ENCODE measurements at places on chromosomes 12 and 14. TPM values are rescaled to one million over a fixed set of nuclear protein-coding genes. Genes with fewer than 3 reads are reported as not detected.

DNA sequence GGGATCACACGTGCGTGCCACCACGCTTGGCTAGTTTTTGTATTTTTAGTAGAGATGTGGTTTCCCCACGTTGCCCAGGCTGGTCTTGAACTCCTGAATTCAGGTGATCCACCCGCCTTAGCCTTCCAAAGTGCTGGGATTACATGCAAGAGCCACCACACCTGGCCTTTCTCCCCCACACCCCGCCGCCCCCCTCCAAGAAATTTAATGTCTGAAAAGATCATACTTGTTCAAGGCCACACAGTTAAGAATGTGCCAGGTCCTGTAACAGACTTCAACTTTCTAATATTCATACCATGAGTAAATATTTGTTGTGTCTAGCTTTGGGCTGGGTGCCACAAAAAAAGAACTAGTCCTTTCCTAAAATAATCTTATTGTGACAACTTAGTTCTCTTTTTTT lies 9.1 kb downstream of the GATC start:
- no peaks in the 10 kb centered on the region for H3K27me3 ChIP-seq
- H3K4me3 ChIP-seq = no peak overlapping the region
- peaks cover 22% of the 10 kb centered on the region for H3K36me3 ChIP-seq
- no peak overlapping the region for H3K27ac ChIP-seq

DNA sequence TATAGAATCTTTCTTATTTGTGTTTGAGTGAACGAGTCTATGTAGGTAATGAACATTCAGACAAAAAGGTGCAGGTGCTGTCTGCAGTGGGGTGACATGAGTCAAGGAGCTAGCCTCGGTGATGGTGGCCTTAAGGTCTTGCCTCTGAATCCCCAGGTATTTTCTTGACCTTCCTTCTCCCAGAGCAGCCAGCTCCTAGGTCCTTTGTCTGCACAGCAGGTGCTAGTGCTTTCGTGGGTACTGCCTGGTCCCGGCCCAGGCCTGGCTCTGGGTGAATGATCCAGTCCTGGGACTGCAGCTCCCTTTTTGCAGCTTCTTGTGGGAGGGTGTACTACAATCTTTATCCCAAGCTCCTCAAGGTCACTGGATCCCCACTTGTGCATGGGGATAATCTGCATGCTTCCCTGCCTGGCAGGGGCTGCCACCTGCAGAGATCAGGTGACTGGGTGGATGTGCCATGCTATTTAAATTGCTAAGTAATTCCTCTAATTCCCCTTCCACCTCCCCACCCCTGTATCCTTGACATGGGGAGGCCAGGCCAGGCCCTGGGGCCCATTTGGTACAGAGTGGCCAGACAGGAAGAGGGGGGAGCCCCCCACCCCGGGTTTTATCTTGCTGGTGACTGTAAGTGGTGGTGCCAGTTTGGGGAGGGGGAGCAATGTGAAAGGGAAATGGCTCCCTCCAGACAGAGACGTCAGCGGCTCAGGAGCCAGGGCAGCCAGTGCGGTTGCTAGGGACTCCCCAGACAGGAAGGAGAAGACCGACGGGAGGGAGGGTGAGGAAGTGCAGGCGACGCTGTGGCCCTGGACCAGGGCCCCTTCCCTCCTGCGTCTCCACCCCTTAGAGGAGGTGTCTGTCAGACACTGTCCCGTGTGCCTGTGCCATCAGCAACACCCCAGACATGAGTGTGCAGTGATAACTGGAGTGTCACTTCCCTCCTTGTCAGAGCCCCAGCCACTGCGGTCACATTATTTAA lies 6.7 kb downstream of the VASH1 start:
- no peaks in the 10 kb centered on the region for H3K36me3 ChIP-seq
- peaks cover 14% of the 10 kb centered on the region for H3K4me1 ChIP-seq
- peak; percentile 91 for DNase-seq

- H3K36me3 ChIP-seq = no peaks in the 10 kb centered on the region
- H3K4me3 ChIP-seq = no peak overlapping the region
- peaks cover 11% of the 10 kb centered on the region for H3K27me3 ChIP-seq
- no peak for DNase-seq
- no peak overlapping the region for H3K27ac ChIP-seq
- H3K4me1 ChIP-seq = peaks cover 4% of the 10 kb centered on the region
Observed at GRCh38 chr12:50845021-50845647, 2.4 kb downstream of the TMPRSS12 start.

DNA sequence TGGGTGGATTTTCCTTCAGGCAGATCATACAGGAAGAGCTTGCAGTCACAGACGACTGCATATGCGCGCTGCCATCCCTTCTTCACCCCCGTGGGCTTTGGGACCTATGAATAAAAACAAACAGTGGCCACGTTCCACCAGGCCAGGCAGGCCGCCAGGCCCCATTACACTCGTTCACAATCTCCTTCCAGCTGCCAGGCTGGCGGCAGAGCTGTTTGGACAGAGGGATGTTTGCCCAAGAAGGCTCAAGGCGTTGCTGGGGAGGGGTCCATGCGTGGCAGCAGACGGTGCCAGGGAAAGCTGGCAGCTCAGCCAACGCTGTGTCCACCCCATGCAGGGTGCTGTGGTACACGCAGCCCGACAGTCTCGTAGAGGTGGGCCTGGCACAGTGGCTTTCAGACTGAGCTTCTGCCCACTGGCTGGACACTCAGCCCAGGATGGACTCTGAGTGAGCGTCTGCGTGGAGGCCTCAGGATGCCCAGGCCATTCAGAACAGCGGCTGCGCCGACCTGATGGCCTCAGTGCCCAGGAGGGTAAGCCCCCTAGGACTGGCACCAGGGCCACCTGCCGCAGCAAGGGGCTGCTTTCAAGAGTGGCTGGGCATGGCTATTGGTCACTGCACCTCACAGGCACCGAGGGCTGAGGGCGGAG lies 27.5 kb downstream of the AMN start:
- peaks cover 29% of the 10 kb centered on the region for H3K4me1 ChIP-seq
- no peak overlapping the region for H3K27ac ChIP-seq
- no peaks in the 10 kb centered on the region for H3K36me3 ChIP-seq
- H3K27me3 ChIP-seq = no peaks in the 10 kb centered on the region
- no peak overlapping the region for H3K4me3 ChIP-seq

DNA sequence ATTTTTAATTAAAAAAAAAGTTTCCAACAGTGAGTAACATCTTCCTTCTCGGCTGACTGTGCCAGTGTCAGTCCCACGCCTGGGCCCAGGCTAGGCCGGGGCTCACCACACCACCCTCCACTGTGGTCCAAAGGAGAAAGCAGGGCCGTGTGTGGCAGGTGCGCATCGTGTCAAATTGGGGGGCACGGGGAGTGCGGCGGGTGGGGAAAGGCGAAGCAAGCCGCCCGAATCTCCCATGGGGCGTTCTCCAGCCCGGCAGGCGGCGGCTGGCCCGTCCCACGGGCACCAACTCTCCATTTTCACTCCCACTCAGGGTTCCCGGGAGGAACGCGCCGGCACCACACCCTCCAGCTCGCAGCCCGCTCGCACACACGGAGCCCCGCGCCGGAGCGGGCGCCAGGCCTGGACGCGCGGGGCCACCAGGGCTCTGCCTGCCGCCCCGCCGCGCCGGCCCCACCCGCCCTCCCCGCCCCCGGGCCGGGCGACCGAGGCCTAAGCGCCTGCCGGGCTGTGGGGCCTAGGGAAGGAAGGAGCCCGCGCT lies 604 bp downstream of the EEA1 start:
- H3K4me3 ChIP-seq = peak overlapping the region; percentile 90
- H3K36me3 ChIP-seq = peaks cover 4% of the 10 kb centered on the region
- H3K27me3 ChIP-seq = no peaks in the 10 kb centered on the region
- peaks cover 30% of the 10 kb centered on the region for H3K4me1 ChIP-seq
- peak overlapping the region; percentile 93 for H3K27ac ChIP-seq

DNA sequence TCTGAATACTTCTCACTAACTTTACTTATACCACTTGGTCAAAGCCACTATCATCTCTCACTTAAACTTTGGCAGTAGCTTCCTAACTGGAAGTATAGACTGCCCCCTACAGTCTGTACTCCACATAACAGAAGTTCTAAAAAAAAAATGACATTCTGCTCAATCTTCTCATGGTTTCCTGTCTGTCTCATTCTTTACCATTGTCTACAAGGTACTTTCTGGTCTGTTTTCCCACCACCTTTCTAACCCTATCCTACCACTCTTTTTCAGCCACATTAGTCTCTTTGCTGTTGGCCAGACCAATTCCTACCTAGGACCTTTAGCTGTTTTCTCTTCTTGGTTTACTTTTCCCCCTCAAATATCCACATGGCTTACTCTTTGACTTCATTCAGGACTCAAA lies 14.7 kb downstream of the CPSF6 start:
- H3K4me1 ChIP-seq = peaks cover 39% of the 10 kb centered on the region
- H3K27ac ChIP-seq = peak overlapping the region; percentile 71
- H3K27me3 ChIP-seq = no peaks in the 10 kb centered on the region
- H3K4me3 ChIP-seq = no peak overlapping the region
- DNase-seq = no peak

The CD69 gene
- total RNA-seq = 153 TPM

The ERP27 gene
- 1.0 TPM for total RNA-seq

DNA sequence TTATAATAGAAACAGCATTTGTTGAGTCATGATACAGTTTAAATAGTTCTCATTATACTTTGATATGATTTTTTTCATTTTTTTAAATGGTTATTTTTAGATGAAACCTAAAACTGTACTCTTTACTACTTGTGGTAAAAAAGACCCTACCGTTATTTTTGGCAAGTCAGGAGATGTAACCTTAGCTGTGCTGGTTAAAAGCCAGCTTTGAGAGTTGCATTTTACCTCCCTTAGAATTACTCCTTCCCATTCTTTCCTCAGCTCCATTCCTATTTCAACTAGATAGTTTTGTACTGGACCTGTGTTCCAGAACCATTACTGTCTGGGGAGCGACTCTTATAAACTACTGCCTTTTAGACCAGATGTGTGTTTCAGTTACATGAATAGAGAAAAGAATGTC lies 92.0 kb downstream of the RAD51B start:
- H3K4me1 ChIP-seq = no peaks in the 10 kb centered on the region
- H3K27ac ChIP-seq = no peak overlapping the region
- no peak for DNase-seq
- H3K36me3 ChIP-seq = no peaks in the 10 kb centered on the region
- H3K27me3 ChIP-seq = no peaks in the 10 kb centered on the region
- no peak overlapping the region for H3K4me3 ChIP-seq

GRCh38 chr14:31465111-31465510 lies 7.8 kb upstream of the DTD2 start:
- H3K27me3 ChIP-seq = no peaks in the 10 kb centered on the region
- no peak overlapping the region for H3K27ac ChIP-seq
- DNase-seq = no peak
- no peaks in the 10 kb centered on the region for H3K36me3 ChIP-seq
- no peak overlapping the region for H3K4me3 ChIP-seq

The TPPP2 gene
- not detected for total RNA-seq

DNA sequence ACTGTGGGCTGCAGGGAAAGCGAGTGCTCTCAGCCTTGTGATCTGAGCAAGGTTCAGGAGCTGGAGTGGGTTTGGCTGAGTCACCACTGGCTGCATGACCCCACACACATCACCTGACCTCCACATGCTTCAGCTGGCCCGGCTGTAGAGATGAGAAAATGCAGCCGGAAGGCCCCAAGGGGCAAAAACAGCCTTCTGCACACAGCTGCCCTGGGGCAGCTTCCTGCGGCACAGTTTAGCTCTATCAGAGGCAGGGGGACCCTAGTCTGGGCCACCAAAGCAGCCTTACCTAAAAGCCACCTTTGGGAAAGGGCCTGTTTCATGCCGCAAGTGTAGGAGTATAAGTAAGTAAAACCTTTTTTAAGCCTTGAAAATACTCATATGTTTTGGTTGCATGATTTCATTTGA lies 123.3 kb downstream of the SSPN start:
- H3K27ac ChIP-seq = no peak overlapping the region
- peaks cover 23% of the 10 kb centered on the region for H3K27me3 ChIP-seq
- DNase-seq = no peak
- H3K4me1 ChIP-seq = peaks cover 7% of the 10 kb centered on the region
- H3K36me3 ChIP-seq = no peaks in the 10 kb centered on the region

The SENP1 gene
- total RNA-seq = 41.4 TPM

The ZNF705A gene
- total RNA-seq = not detected

DNA sequence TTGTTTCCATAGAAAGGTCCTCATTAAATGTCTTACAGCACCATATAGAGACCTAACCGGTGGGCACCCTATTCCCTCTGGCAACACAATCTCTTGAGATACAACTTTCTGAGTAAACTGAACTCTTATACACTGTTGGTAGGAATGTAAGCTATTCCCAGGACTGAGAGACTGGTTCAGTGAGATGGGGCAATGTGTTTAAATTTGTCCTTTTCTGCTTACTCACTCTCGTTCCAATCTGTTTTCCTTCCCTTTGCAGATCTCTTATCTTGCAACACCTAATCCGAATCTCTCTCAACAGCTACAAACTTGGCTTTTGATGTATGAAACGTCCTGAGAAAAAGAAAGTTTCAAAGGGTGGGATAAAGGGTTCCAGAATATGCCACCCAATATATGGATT lies 26.1 kb upstream of the ETV6 start:
- no peak overlapping the region for H3K4me3 ChIP-seq
- H3K36me3 ChIP-seq = no peaks in the 10 kb centered on the region
- peaks cover 2% of the 10 kb centered on the region for H3K4me1 ChIP-seq

DNA sequence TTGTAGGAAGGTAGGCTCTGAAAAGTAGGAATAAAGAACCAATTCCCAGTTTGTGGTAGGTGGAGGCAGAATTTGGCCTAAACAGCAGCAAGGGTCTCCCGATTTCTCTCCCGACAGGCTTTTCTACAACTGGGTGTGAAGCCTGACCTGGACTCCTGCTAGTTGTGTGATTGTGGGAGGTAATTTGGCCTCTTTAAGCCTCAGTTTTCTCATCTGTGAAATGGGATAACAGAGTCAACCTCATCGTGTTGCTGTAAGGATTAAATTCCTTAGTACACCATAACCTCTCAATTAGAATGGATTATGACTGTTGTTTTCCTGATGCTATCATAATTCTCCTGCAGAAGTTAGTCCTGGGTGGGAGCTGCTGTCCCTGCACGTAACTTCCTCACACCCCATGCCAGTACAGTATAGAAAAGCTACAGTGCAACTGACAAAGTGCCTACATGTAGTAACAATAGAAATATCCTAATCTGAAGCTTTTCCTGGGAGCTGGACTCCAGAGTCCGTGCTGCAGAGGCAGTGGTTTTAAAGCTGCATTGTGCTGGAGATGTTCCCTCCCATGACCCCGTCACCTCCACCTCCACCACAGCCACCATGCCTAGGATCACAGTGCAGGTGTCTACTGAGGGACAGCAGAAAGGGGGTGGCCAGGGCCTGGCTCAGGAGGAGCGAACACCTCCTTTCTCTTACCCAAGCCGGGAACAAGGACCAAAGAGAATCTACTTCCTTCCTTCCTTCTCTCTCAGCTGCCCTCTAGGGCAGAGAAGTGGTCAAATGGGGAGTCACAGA lies 76.5 kb downstream of the FBXL14 start:
- H3K4me3 ChIP-seq = no peak overlapping the region
- DNase-seq = no peak
- no peak overlapping the region for H3K27ac ChIP-seq
- H3K4me1 ChIP-seq = no peaks in the 10 kb centered on the region

Data from activated naive CD4-positive, alpha-beta T cell treated with anti-CD3 and anti-CD28 coated beads for 36 hours (primary cell).